ENCODE measurements at places on chromosomes 12 and 14.

DNA sequence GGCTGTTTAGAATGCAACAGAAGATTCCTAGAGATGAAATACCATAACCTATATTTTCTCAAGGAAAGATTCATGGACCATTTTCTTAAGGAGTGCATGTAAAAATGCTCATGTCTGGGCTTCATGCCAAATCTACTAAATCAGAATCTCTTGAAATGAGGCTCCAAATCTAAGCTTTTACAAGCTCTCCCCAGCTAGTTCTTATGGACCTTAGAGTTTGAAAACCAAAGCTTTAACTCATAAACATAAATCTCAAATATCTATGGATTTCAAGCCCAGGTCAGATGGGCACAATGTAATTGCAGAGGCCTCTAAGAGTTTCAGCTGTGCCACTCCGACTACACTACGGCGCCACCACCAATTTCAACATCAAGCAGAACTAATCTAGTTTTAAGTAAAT is 117.3 kb upstream of the CAND1 start:
- DNase-seq, result no peak

- DNase-seq, result no peak
Measured at GRCh38 chr12:17680220-17680619, 409.8 kb downstream of the RERGL start.

- DNase-seq, result no peak
Measured at GRCh38 chr12:122067966-122068365, 10.6 kb upstream of the MLXIP start.

DNA sequence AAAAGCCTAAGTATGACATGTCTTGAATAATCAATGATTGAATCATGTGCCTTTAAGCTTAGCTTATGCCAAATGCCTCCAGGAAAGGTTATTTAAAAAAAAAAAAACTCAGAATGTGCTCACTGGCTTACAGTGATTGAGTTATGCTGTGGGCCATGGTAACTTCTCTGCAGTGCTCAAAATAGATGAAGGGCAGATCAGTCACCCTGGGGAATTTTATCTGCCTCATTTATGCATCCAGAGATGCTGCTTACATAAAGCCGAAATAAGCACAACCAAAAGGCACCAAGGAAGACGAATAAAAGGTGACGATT is 118.7 kb upstream of the MDM1 start:
- DNase-seq, result no peak

DNA sequence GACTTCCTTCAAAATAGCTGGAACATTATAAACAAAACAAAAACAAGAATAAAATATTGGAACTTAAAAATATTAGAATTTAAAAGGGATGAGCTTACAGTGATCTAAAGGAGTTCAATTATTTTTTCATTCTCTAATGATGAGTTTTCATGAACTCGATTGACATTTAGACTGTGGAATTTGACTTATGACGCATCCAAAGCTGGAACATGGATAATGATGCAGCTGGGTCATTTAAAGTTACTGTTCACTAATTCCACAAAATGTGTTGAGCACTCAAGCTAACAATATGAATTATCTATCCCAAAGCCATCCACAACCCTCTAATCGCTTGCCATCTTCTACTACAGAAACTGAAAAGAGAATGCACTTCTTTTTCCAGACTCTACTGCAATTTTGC is 42.5 kb downstream of the LIN7A start:
- no peak for DNase-seq

- DNase-seq, result no peak
Measured at GRCh38 chr12:131003716-131004045, 50.0 kb downstream of the ADGRD1 start.

DNA sequence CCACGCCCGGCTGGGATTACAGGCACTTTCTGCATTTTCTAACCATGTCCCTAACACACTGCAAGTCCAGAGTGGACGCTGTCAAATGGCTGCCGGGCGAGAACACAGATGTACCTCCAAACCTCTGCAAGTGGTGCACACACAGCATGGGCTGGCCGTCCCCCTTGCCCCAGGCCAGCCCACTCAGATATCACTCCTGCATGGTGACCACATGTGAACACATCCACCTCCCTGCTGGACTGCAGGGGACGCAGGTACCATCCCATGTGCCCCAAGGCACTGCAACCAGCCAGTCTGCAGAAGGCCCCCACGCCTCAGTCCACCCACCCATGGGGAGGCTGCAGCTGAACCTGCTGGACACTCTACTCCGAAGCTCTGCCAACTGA is 14.0 kb downstream of the BRF1 start:
- DNase-seq, result no peak

DNA sequence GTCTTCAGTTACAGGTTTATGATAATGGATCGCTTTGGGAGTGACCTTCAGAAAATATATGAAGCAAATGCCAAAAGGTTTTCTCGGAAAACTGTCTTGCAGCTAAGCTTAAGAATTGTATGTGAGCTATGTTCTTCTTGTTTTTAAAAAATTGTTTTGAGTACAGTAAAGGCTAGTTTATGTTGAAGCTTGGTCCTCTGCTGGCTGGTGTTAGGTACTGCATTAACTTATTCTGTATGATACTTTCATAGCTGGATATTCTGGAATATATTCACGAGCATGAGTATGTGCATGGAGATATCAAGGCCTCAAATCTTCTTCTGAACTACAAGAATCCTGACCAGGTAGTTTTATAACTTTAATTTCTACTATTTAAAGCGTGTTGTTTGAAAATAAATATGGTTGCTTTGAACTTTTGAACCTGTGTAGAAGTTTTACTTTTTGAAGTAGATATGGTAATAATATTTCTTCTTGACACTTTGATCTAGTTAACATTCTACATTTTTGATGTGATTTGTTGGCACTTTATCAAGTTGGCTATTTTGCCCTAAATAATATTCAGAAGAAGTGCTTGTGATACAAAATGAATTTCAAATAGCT is 55.7 kb downstream of the VRK1 start:
- peak; percentile 37 for DNase-seq

GRCh38 chr14:75636100-75636692 is 24.5 kb downstream of the ERG28 start:
- no peak for DNase-seq

- DNase-seq, result peak; percentile 60
Measured at GRCh38 chr12:7374423-7375144, 69.4 kb downstream of the CD163L1 start.

DNA sequence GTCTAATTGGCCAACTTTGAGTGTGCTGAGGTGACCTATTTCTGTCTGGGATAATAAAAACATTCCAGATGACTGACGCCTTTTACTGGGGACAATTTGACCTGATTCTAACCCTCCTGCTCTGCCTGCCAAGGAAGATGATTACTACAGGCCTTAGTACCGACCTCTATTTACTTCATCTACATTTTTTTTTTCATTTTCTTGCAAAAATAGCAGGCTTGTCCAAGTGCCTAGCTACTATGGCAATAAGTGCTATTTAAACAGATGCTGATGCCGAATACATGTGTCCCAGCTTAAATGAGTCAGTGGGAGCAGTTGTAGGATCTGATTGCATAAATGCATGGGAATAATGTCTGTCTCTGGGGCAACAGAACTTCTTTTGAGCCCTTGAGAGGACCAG is 254.3 kb downstream of the RGS6 start:
- no peak for DNase-seq

DNA sequence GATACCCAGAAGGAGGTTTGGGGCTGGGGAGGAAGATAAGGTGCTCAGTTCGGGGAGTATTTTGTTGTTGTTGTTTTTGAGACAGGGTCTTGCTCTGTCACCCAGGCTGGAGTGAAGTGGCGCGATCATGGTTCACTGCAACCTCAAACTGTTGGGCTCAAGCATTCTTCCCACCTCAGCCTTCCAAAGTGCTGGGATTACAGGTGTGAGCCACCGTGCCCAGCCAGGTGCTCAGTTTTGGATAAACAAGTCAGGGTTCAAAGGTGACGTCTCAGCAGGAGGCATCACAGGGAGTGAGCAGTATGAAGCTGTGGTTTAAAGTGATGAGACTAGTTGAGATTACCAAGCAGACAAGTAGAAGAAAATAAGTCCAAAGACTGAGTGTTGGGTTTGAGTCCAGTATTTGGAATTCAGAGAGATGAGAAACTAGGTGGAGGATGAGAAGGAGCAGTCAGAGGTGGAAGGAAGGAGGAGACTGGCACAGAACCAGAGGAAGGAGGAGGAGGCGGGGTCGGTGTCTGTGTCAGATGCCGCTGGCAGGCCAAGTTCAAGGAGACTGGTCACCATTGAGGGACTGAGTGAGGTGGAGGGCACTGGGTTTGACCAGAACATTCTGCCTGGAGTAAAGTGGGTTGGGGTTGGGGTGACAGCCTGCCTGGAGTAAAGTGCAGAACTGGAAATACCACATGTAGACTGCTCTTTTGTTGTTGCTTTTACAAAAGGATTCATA is 16.1 kb downstream of the SLC35E3 start:
- DNase-seq, result no peak

- DNase-seq, result no peak
Measured at GRCh38 chr12:50612882-50613281, 108.1 kb downstream of the DIP2B start.

DNA sequence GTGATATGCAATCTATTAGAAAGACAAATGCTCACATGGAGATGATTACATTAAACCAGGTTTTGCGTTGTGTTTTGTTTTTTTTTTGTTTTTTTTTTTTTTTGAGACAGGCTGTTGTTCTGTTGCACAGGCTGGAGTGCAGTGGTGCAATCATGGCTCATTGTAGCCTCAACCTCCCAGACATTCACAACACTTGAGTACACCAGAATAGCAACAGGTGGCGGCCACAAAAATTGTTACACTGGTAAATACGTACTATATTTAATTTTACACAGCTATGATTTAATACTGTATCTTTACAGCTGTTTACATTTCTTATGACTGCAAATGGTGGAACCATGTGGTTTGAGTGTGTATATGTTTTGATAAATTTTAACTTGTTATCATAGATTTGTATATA is 60.0 kb downstream of the SCAF11 start:
- no peak for DNase-seq

- no peak for DNase-seq
Measured at GRCh38 chr14:91388551-91388975, 29.1 kb downstream of the CCDC88C start.

DNA sequence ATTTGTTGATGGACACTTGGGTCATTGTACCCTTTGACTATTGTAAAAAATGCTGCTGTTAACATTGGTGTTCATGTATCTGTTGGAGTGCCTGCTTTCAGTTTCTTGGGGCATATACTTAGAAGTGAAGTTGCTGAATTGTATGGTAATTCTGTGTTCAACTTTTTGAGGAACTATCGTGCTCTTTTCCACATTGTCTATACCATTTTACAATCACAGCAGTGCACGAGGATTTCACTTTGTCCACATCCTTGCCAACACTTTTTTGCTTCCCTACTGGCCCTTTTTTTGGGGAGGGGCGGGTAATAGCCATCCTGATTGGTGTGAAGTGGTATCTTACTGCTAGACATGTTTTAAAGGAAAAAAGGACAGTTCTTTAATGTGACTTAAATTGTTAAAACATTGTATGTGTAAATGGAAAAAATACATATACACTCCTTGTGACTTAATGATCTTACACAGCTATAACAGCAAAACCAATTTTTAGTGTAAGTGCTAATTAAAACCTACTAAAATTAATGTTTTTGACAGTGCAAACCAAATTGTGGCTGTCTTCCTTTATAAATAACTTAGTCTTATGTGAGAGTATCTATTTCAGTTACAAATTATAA is 52.7 kb downstream of the WNK1 start:
- DNase-seq, result no peak

GRCh38 chr14:23514644-23514957 is 37.0 kb downstream of the ZFHX2 start:
- no peak for DNase-seq

DNA sequence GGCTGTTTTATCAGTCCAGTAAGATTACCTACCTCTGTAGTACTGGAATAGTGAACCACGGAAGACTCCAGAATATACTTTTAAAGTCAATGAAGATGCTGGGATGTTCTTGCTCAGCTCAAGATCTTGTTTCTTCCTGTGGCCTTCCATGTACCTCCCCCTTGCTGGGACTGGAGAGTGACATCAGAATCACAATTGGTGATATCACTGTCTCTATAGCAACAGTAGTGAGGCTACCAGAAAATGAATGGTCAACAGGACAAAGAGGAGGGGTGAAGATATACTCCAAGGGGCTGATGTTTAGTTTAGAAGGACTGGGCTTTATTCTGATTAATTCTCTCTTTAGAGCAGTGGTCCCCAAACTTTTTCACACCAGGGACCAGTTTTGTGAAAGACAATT is 3.8 kb downstream of the AKAP3 start:
- DNase-seq, result no peak

GRCh38 chr12:31984806-31985591 is 25.8 kb downstream of the RESF1 start:
- no peak for DNase-seq

DNA sequence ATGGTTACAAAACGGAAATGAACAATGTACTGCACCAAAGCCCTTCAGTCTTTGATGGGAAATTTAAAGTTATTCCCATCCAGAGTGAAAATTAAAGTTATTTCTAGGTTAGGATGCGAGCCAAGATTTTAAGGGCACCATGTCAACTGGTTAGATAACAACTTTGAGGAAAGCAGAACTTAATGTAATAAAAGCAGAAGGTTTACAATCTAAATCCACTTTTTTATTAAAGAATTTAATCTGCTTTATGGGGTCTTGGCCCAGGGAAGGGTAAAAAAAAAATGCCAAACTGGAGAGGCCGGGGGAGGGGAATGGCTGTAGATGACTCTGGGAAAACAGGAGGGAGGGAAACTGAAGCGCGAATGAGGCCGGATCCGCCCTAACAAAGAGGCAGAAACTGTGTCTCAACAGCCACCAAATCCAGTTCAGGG is 108.2 kb upstream of the ATF7IP start:
- DNase-seq, result no peak

DNA sequence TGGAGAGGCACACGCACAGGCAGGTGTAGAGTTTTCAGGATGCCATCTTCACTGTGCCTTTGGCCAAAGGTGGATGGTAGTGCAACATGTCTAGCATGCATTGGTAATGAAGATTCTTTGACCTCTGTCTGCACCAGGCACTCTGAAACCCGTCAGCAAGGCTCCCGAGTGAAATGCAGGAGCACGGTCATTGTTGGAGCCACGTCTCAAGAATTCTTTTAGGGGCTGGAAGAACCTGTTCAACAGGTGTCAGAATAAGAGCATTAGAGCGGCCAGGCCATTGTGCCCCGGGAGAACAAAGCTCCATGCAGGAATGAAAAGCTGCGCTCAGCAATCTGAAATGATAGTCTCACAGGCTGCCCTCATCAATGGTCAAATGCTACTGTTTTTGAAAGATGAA is 40.2 kb upstream of the DICER1 start:
- DNase-seq, result no peak

- no peak for DNase-seq
Measured at GRCh38 chr12:67697443-67697842, 48.9 kb downstream of the DYRK2 start.

GRCh38 chr14:94665121-94665520 is 52.9 kb downstream of the SERPINA3 start:
- DNase-seq, result peak; percentile 36

DNA sequence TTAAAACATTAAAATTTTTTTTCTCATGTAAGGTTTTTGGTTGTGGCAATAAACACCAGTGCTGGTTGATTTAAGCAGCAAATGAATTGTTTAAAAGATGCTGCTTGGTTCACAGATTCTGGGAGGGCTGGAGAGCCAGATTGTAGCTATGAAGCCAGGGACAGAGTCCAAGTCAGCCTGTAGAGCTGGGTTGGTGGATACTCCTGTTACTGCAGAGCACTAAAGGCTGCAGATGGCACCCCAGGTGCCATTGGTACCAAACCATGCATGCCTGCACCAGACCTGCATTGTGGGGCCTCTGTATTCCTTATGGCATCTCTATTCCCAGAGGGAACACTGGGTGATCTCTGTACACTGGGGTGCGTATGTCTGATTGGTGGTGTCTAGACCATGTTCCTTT is 113.3 kb downstream of the SNAPC1 start:
- DNase-seq, result no peak
